ENCODE measurements at places on chromosomes 7 and 10.

- no peak for DNase-seq
These were observed 846.5 kb downstream of the TYW1 start for GRCh38 chr7:67843001-67843565.

GRCh38 chr10:133010095-133010842 lies 67.9 kb upstream of the CFAP46 start:
- DNase-seq = no peak

DNA sequence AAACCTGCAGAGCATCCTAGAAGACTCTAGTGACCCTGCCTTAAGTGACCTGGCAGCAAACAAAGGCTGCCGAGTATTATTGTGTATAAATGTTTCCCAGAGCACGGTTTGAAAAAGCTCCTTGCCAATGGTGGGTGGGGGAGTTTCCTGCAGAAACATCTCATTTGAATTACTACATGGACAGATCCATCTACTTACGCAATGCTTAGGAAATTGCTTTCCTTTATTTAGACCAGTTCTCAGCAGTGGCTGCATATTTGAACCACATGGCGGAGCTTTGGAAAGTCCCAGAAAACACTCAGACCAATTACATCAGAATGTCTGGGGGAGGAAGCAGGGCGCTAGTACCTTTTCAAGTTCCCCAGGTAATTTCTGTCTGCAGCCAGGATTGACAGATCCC lies 560.9 kb downstream of the SDK1 start:
- no peak for DNase-seq

- DNase-seq = no peak
These were observed 43.7 kb downstream of the DGKB start for GRCh38 chr7:14858866-14859265.

- no peak for DNase-seq
These were observed 24.0 kb upstream of the AKR1B1 start for GRCh38 chr7:134482858-134483257.

GRCh38 chr10:68406111-68406814 lies 814 bp downstream of the RUFY2 start:
- no peak for DNase-seq

- DNase-seq = no peak
These were observed 9.1 kb downstream of the COMTD1 start for GRCh38 chr10:75226656-75227055.

DNA sequence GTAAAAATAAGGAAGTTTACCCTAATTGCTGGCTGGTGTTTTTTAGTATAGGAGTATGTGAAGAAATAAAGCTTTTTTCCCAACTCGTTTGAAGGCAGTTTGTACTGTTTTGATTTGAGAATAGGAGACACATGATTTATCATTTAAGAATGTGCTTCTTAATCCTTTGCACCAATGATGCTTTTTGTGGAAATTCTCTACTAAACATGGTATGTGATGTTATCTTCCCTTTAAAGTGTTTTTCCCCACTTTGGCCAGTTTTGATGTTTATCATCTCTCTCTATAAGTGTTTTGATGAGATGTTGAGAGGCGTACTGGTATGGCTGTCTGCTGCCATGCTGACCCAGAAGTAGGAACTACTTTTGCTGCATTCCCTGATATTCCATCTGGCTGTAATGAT lies 85.1 kb downstream of the SUGCT start:
- DNase-seq = no peak

DNA sequence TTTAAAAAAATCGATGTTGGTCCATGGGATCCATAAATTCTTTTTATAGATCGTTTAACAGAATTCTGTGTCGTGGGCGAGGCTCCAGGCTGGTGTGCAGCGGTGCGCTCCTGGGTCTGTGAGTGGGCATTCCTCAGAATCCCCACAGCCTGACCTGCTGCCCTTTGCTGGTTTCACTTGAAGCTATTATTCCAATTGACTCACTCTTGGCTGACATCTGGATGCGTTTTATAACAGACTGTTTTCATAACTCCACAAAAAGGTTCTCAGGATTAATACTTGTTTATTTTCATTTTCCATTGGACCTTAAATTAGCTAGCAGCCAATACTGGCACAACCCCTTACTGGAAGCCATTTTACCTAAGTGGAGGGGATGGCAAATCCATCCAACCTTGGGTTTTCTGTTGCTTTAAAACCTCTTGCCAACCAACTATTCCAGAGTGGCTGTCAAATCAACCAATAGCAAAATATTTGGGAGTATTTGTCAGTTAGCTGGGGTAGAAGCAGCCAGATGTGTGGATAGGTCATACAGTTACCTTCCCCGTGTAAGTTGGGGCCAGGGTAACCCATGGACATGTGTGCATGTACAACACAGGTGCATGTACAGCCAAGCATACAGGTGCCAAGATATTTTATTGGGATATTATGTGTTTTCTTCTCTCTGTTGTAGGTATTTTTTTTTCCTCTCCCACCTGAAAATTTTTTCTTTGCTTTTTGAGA lies 160.7 kb upstream of the ZNF32 start:
- no peak for DNase-seq

GRCh38 chr7:3370068-3370830 lies 69.2 kb downstream of the SDK1 start:
- peak; percentile 31 for DNase-seq

DNA sequence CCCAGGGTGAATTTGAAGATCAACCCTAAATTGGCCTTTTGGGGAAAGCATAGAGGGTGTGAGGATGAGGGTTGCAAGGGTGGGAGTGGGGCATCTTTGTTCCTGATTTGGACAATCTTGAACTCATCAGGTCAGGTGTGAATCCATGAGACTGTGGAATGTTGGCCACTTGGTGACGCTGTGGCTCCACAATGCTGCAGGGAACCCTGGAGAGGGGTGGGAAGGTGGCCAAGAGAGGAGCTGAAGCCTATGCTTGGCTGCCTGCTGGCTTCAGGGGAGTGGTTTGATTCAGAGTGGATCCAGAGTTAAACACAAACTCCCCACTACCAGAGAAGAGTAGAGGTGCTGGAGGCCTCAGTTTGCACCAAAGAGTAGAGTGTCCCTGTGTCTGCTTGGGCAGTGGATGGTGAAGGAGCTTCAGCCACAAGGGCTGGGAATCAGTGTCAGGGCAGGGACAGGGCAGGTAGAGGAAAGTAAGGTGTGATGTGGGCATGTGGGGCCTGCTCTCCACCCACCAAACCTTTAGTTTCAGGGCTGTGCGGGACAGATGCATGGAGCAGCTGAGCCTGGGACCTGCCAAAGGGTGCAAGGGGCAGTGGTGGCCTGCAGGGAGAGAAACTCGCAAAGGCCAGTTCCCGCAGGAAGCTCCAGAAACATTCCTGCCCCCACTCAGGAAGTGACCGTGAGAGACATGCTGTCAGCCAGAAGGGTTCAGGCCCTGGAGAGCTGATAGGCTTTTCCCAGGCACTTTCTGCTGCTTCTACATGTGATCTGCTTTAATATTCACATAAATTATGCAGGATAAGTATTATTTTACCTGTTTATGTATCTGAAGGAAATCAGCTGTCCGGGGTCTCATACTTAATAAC lies 81.0 kb upstream of the PRSS58 start:
- DNase-seq = peak; percentile 56

GRCh38 chr7:12827219-12827821 lies 139.9 kb downstream of the ARL4A start:
- no peak for DNase-seq

DNA sequence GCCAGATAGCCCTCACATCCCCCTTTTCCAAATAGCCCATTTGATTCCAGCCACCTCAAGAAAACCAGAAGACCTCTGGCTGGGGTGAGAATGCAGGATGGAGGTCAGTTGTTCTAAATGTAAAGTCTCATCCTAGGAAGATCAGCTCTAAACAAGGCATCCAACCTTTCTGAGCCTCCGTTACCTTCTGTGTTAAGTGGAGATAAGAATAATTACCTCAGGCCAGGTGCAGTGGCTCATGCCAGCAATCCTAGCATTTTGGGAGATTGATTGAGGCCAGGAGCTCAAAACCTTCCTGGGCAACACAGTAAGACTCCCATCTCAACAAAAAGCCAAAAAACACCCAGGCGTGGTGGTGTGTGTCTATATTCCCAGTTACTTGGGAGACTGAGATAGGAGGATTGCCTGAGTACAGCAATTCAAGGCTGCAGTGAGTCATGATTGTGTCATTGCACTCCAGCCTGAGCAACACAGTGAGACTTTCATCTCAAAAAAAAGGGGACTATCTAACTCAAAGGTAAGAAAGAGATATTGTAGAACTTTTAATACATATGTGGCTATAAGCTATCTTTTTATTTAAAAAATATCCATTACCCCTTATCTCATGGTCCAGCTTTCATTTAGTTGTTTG lies 43.5 kb downstream of the PRTFDC1 start:
- DNase-seq = no peak

- DNase-seq = no peak
These were observed 45.2 kb upstream of the EXOC4 start for GRCh38 chr7:133207687-133208086.

GRCh38 chr10:80205477-80206276 lies at the start of gene ANXA11:
Gene ANXA11, minus strand, starts transcription at chr10:80205537. Its CDS starts 32,676 bp downstream, at chr10:80172861.
- DNase-seq = peak; percentile 24

All from NCI-H187 (cell line).